Tibial artery (tissue), 4 donors: ENCODE measurements at places on chromosomes 4 and X.
A peak's percentile ranks its signal among the peaks of the same experiment; 100 is the strongest.

- no peak for DNase-seq
These were observed 25.5 kb downstream of the NELFA start for GRCh38 chr4:1983053-1983845.

DNA sequence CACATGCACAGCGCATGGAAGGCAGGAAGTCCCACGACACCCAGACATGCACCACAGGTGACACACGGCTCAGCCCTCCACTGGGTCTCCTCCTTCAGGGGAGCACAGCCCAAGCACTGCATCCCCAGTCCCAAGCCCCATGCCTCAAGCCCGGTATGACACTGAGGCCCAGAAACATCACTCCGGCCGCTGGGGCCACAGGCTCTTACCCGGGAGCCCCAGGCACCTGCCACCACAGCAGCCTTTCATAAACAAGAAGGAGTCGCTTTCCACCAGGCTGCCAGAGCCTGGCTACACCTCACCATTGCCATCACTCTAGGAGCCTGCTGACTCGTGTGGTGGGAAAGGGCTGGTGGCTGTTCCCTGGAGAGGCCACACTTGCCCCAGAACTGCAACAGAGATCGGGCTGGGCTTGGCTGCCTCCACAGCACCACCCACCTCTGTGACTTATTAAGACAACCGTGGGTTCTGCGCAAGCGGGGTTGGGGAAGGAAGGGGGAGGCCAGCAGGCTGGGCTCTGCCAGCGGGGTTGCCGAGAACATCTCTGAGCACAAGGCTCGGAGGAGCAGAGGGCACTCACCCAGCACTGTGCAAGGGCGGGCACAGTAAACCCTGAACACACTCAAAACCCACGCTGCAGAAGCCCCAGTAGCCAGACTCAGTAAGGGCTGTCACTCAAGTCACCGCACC lies 4.5 kb downstream of the HAUS7 start:
- no peak for DNase-seq

DNA sequence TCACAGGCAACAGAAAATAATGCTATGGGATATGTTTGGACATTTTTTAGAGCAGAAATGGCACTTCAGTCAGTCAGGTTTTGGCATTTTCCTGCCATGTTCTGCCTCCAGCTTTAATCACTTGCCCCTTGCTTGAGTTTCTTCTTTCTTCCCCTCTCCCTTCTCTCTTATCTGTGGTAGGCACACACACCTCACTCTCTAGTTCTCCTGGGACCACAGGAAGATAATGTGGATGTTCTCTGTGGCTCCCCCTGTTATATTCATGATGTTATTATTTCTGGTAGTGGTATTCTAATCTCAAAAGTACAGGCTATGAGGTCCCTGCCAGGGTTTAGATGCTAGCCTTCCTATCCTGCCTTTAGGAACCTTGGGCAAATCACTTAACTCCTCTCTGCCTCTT lies 5.2 kb downstream of the HADH start:
- no peak for DNase-seq

DNA sequence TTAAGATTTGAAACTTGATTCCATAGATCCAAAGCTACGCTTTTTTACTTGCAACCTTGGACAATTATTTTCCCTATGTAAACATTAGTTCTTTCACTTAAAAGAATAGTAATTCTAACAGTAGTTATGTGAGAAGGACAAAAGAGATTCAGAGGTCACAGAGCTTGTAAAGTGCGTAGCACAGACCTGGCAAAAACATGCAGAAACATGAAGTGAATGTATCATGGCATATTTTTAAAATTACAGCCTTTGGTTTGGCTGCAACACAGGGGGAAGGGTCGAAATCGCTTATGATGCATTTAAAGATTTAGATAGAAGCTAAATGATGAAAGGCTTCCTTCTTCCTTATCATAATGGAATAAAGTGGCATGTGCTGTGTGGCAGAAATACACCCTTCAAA lies 1068.8 kb downstream of the ARAP2 start:
- no peak for DNase-seq

- DNase-seq = no peak
These were observed 653 bp downstream of the BEX1 start for GRCh38 chrX:103063191-103063845.

- DNase-seq = no peak
These were observed 4.7 kb upstream of the GPR78 start for GRCh38 chr4:8575457-8575856.

- DNase-seq = peak; percentile 19
These were observed 72.0 kb upstream of the DHRSX start for GRCh38 chrX:2572740-2573139.

- no peak for DNase-seq
These were observed 21.1 kb downstream of the CORIN start for GRCh38 chr4:47816748-47817147.

DNA sequence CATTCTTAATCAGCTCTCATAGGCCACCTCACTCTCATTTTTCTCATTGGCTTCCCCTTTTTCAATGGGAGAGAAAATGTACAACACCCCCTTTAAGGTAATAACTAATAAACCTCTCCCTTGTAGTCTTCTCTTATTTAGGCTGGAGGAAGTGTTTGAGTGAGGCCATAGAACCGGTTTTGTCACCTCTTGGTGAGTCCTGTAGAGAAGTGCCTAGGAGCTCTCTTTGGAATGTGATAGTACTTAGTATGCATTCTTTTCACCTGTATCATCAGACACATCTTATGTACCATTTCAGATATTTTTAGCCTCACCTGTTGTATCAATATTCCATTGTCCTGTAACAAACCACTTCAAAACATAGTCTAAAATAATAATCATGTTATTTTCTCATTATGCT lies 3.5 kb upstream of the TAB3 start:
- DNase-seq = no peak

DNA sequence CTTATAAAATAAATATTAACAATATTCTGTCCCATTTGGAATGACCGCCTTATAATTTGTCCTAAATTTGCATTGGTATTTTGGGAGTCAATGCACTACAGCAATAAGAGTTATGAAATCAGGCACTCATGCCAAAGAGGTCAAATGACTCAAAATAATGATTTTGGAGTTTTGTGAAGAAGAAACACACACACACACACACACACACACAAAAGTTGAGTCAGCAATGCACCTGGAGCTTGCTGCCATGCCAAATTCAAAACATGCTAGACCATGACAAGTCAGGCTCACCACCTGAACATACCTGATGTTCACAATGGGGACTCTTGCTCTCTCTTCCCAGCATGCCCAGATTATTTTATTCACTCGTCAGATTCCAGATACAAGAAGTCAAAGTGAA lies 56.7 kb downstream of the PROM1 start:
- no peak for DNase-seq
